ENCODE measurements at places on chromosomes 11 and 22. TPM values are rescaled to one million over a fixed set of nuclear protein-coding genes. Genes with fewer than 3 reads are reported as not detected.

- no peak for DNase-seq
These were observed 74.7 kb upstream of the DRD2 start for GRCh38 chr11:113549611-113550578.

The MYRF gene
- total RNA-seq = 5.5 TPM

The NCAM1 gene
- 1.6 TPM for total RNA-seq

DNA sequence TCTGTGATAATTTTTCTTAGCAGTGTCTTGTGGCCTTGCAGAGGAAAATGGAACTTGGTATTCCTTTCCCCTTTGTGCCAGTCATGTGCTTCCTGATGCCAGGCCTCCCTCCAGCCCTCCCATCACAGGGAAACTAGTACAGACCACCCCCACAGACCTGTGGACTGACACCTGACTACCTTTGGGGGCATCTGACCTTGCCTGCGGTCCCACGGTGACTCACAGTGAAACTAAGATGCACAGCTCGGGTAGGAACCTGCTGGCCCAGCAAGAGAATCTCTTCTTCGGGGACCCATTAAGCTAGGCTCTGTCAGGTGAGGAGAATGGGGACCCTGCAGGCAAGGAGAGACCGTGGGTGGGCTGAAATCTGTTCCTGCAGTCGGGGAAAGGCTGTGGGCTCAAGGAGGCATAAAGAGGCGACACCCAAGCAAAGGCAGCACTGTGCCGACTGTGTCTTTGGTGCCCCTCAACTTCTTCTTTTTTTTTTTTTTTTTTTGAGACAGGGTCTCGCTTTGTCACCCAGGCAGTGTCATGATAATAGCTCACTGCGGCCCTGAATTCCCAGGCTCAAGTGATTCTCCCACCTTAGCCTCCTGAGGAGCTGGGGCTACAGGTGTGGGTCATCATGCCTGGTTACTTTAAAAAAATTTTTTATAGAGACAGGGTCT, 20.8 kb upstream of the PEX26 start:
- no peak for DNase-seq

The MOV10L1 gene
- 0.73 TPM for total RNA-seq

DNA sequence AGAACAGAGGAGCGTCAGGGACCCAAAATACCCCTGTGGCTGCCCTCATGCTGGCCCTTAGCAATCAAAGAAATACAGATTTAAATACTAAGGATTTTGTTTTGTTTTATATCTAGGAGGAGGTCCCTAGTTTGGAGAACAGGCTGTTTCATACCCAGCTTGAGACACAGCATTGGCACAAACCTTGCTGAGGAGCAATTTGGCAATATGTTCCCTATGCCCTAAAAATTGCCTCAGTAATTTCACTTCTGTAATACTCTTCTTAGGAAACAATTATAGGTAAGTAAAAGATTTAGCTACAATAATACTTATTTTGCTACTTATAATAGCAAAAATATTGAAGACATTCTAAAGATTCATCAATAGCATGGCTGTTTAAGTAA, 37.0 kb downstream of the TSKU start:
- no peak for DNase-seq

The IRAG1 gene
- 2.5 TPM for total RNA-seq

The LMO2 gene
- total RNA-seq = 3.9 TPM

DNA sequence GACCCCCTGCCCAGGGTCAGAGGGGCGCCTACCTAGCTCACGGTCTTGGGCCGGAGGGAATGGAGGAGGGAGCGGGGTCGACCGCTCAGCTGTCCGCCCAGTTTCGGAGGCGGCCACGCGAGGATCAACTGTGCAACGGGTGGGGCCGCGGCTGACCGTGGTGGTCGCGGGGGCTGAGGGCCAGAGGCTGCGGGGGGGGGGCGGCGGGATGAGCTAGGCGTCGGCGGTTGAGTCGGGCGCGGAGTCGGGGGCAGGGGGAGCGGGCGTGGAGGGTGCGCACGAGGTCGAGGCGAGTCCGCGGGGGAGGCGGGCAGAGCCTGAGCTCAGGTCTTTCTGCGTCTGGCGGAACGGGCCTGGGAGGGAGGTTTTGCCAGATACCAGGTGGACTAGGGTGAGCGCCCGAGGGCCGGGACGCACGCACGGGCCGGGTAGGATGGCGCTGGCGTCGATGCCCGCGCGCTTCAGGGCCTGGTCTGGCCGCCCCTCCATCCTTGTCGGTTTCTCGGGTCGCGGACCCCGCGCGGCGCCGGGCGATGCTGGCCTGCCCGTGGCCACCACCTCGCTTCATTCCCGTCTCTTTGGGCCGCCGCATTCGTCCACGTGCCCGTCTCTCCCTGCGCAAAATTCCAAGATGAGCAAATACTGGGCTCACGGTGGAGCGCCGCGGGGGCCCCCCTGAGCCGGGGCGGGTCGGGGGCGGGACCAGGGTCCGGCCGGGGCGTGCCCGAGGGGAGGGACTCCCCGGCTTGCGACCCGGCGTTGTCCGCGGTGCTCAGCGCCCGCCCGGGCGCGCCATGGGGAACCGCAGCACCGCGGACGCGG, at the start of gene DRD4:
Gene DRD4, plus strand, starts transcription at position 759 of the 822 bp plus-strand sequence. Its CDS starts 36 bp downstream, at position 795.
- DNase-seq = peak; percentile 65

DNA sequence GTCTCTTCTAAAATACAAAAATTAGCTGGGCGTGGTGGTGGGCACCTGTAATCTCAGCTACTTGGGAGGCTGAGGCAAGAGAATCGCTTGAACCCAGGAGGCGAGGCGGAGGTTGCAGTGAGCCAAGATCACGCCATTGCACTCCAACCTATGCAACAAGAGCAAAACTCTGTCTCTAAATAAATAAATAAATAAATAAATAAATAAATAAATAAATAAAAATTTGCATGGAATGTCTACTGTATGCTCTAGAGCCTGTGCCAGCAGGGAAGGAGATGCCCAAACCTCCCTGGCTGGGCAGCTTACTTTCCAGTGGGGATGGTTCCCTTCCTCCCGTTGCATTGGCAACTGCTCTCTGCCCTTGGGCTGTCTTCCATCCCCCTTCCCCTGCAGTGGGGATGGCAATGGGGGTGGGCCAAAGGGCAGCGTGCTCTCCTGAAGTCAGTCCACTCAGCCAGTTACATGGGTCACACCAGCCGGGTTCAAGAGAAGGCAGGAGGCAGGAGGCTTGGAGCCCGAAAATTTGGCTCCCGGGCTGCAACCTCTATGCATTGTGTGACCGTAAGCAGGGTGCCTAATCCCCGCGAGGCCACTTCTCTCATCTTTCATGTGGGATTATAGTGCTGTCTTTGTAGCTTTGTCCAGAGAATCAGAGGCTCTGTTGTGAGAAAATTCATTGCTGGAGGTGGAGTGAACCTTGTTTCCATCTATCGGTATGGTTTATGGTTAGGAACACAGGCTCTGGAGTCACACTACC, 1.4 kb upstream of the LRRC10B start:
- DNase-seq = no peak

The OR52H1 gene
- total RNA-seq = 0.28 TPM

DNA sequence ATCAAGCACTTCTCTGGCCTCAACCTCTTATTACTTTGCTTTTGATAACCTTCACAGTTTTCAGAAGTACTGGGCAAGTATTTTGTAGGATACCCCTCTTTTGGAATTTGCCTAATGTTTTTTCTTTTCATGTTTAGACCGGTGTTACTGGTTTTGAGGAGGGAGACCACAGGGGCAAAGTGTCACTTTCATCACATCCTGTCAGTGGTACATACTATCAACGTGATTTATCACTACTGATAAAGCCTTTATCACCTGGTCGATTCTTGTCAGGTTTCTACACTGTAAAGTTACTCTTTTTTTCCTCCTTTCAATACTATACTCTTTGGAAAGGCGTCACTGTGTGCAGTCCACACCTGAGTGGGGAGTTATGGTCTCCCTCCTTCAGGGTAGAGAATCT, 26.7 kb downstream of the QSER1 start:
- no peak for DNase-seq

The MUC2 gene
- not detected for total RNA-seq

- DNase-seq = no peak
These were observed 44.8 kb upstream of the MYO18B start for GRCh38 chr22:25697181-25697664.

DNA sequence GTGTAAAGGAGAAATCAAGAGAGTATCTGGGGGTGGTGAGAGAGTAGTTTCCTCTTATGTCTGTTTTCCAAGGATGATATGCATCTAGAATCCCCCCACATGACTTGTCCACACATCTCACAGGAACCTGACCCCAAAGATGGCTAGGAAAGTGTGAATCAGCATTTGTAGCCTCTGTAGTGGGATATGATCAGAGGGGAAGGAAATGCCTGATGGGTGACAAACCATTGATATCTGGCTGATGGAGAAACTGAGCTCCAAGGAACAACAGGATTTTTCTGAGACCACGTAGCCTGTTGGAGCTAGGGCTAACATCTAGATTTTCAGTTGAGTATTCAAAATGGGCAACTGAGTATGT, 369.4 kb downstream of the DDX10 start:
- DNase-seq = no peak

The C22orf31 gene
- total RNA-seq = not detected

The MYO7A gene
- total RNA-seq = 2.3 TPM

The MS4A7 gene
- not detected for total RNA-seq

- DNase-seq = no peak
These were observed 102.1 kb downstream of the FBXO7 start for GRCh38 chr22:32576553-32577253.

DNA sequence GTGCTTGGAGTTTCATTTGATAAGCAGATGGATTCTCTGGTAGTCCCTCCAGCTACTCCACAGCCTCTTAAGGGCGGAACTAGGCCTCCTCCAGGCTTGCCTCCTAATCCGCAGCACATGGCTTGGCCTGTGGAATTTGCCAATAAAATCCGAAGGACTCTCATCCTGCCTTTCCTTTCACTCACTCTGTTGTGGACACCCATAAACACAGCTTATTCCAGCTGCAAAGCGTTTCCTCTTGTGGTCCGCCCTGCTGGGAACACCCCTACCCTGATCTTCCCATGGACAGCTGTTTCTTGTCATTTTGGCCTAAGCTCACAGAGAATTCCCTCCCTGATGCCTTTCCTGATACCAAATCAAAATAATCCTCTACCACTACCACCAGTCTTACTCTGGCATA, 546.2 kb downstream of the NTM start:
- no peak for DNase-seq

- no peak for DNase-seq
These were observed 85.5 kb downstream of the PDE2A start for GRCh38 chr11:72588421-72589410.

DNA sequence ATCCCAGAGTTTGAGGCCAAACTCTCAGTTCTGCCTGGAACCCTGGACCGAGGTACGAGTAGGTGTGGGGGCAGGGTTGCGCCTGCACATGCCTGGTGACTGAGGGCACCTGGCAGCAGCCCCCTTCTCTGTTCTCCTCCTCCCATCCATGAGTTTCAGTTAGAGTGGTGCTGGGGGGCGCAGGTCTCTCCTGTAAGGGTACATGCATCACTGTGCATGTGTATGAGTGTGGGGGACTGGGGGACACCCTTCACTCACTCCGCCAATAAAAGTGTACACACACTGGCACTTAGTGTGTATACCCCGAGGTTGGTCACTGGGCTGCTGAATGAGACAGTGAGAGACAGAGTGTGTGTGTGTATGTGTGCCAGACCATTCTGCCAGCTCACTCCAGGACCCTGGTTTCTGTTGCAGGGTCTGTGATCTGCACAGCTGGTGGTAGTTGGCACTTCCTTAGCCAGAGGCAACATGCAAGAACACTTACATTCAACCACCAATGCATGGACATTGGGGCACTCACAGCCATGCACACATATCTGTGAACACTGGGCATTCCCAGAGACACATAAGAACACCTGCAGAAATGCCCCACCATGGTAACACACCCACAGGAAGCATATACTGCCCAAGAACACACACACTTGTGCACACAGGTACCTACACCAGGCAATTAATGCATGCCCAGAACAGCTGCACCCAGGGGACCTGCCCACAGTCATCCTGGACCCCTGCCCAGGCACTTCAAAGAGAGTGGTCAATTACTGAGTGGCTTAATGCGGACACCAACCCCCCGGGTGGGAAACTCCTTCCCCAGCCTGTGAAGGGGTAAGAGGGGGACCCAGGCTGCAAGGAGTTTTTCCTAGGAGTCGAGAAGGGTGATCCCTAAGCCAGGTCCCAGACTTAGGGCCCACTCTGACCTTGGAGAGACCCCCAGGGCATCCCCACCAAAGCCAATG, 1.2 kb upstream of the NRXN2 start:
- no peak for DNase-seq

DNA sequence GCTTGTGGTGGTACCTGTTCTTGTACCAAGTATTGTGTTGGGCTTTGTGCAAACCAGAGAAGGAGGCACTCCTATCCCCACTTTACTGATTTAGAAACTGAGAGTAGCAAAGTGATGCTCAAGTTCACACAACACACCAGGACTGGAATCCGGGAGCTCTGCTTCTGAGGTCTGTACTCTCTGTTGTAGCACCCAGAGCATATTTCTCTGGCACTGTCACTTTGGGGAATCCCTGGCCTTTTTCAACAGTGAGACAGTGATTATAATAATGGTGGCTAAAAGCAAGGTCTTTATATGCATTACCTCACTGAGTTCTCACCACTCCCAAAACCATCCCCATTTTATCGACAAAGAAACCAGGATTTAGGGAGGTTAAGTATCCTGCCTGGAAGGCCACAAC, 362.4 kb downstream of the TENM4 start:
- DNase-seq = no peak

The MUC15 gene
- total RNA-seq = not detected

DNA sequence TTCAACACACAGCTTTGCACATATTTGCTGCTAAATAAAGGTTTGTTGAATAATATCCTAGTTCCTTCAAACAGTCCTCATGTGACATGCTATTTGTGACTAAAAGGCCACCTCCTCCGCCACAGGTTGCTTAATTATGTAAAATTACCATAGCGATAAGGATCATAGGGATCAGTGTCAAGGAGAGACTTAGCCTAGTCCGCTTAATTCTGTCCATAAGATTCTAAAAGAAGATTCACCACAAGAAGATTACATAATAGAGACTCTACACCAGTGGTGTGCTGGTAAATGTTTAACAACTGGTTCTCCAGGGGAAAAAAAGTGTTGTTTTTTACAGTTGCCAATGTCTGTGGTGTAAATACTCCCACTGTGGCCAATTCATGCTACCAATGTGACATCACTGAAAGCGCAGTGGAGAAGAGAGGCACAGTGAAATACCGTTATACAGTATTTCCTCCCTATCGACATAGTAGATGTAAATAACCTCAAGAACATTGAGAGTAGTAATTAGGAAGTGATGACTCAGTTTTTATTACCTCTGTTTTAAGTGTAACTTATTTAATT, 4.2 kb upstream of the CHRDL2 start:
- no peak for DNase-seq

GRCh38 chr11:18706330-18707243, 8.0 kb downstream of the TMEM86A start:
- peak; percentile 88 for DNase-seq

DNA sequence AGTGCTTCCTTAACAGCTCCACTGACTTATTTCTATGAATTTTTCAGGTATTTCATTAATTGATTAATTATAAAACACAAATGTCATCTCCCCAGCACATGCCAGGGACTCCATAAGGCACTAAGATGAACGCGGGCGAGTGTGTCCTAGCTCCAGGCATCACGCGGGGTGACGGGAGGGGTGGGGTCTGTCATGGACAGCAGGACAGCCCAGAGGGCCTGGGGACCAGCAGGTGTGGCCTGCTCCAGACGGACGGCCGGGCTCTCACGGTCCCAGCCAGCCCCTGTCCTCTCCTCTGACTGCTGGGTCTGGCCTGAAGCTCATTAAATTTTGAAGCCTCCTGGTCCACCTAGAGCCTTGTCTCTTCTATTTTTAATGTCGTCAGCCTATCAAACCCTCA, 531.1 kb downstream of the BRD1 start:
- DNase-seq = no peak

Data from GM23338 (cell line).